Activated CD4-positive, alpha-beta T cell treated with anti-CD3 and anti-CD28 coated beads, Interleukin-2, amount 10 ng/mL, durations not matched to agents 7 days and 5 days (primary cell): ENCODE measurements at places on chromosomes 2 and 18.
A peak's percentile ranks its signal among the peaks of the same experiment; 100 is the strongest.

DNA sequence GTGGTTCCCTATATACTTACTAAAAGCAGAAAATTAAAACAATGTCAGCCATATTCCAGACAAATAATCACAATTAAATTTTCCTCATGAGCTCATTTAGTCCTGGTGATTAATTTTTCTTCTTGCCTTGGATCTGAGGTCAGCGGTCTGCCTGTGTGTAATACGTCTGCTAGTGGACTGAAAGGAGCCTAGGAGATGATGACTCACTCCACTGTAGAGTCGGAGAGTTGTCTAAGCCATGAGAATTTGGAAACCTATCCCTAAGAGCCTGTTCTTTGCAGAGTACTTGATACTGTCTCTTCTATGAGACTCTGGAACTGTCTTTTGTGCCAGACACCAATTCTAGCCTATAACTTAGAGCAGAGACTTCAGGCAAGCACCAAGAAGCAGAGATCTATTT is 94.2 kb upstream of the RAB27B start:
- DNase-seq = no peak

GRCh38 chr2:32750880-32751279 is 123.0 kb downstream of the TTC27 start:
- no peak for DNase-seq

GRCh38 chr2:11812466-11813248 is 66.2 kb downstream of the LPIN1 start:
- no peak for DNase-seq

- DNase-seq = peak; percentile 42
Measured at GRCh38 chr2:241842620-241843211, 16.0 kb downstream of the PDCD1 start.

- DNase-seq = no peak
Measured at GRCh38 chr2:112272669-112273068, 2.7 kb upstream of the ZC3H6 start.
